ENCODE measurements at places on chromosomes 6 and 20.

DNA sequence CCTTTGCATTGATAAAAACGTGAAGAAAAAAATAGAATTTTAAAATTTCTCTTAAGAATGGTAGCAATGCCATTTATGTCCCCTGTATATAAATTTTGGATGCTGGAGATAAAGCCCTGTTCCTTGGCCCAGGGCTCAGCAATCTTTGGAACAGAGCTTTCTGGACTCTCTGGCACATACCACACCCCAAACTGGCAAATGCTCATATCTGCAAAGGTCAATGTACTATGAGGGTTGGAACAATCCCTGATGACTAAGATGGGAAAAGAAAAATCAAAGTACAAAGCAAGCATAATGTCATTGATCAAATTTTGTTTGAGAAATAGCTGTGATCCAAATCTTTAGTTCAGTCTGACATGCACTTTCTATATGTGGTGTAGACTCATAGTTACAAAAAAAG lies 158.1 kb upstream of the HCRTR2 start:
- DNase-seq, result no peak

GRCh38 chr20:40680161-40680959 lies 8.7 kb downstream of the MAFB start:
- DNase-seq, result no peak

DNA sequence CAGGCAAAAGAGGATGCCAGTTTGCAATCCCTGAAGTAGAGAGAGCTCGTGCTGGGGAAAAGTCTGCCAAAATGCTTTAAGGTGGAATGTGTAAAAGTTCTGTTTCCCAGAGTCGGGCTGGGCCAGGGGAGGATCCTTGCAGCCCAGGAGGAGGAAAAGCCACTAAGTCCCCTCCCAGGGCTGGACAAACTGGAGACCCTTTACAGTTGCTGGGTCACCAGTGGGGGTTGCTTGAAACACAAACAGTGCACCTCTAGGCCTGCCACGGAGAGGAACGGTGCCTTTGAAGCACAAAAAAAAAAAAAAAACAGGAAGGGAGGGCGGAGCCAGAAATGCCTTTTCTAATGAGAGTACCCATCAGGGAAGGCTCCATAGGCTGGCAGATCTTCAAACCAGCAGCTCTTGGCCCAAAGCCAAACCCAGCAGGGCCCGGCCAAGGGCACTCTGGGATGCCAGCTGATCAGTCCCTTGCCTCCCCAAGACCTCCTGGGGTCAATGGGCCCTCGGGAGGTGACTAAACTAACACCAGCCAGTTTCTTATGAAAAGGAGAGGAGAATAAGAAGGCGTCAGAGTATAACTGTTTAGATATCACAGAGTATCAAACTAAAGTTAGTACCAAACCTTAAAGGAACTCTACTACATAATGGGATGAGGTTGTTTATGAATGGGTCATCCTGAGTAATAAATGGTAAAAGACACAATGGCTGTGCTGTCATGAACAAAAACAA lies 23.7 kb downstream of the HLA-A start:
- peak; percentile 83 for DNase-seq

DNA sequence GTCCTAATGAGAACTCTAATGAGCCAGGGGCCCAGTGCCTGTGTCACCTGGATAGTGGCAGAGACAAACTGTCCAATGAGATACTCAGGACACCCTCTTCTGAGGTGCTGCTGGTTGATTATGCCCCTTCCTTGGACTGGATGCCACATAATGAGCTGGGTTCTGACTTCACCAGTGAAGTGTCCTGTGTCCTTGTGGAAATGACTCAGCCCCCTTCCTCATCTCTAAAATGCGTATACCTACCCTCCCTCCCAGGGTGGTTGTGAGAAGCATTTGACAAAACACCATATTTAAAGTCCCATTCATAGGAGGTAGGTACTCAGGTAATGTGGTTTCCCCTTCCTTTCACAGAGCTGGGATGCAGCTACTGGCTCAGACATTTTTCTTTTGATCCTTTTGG lies 28.4 kb upstream of the RNF24 start:
- no peak for DNase-seq

- DNase-seq, result no peak
These were observed 215.0 kb downstream of the THBS2 start for GRCh38 chr6:169038691-169039090.

DNA sequence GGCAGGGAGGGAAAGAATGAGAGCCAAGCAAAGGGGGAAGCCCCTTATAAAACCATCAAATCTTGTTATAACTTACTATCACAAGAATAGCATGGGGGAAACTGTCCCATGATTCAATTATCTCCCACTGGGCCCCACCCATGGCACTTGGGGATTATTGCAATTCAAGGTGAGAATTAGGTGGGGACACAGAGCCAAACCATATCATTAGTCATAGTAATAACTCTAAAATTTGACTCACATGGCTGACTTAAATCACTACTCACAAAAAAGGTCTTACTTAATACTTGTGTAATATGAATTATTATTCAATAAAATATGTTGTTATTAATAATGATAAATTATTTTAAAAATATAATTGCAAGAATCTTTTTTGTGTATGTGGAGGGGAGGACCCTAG lies 178.1 kb upstream of the TCF21 start:
- DNase-seq, result no peak

GRCh38 chr6:76004202-76004601 lies 68.3 kb downstream of the IMPG1 start:
- DNase-seq, result no peak

- no peak for DNase-seq
These were observed 34.5 kb upstream of the TSPYL1 start for GRCh38 chr6:116314218-116314617.

GRCh38 chr6:10411971-10412460 lies 2.9 kb downstream of the TFAP2A start:
- DNase-seq, result no peak

- DNase-seq, result no peak
These were observed 91.9 kb downstream of the MYLK4 start for GRCh38 chr6:2658788-2659187.

DNA sequence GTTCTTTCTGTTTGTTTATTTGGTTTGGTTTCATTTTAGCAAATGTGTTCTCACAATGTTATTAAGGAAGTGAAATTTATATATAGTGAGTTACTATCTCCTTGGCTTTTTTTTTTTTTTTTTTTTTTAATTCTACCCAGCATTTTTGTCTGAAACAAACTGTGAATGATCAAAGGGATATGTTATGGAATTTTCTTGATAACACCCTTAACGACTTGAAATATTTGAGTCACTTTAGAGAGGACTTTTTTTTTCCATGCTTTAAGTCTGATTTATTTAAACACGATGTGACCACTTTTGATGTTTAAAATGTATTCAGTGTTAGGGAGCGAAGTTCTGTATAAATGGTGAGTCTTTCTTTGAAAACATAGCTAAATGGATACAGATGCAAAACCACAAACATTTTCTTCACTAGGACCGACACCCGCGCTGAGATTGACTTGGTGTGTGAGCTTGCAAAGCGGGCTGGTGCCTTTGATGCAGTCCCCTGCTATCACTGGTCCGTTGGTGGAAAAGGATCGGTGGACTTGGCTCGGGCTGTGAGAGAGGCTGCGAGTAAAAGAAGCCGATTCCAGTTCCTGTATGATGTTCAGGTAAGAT lies 149.7 kb downstream of the MTHFD1L start:
- DNase-seq, result no peak

- DNase-seq, result no peak
These were observed 151.4 kb downstream of the BCAS1 start for GRCh38 chr20:53918949-53919361.

- DNase-seq, result no peak
These were observed 206.2 kb upstream of the TCF21 start for GRCh38 chr6:133682506-133683307.

DNA sequence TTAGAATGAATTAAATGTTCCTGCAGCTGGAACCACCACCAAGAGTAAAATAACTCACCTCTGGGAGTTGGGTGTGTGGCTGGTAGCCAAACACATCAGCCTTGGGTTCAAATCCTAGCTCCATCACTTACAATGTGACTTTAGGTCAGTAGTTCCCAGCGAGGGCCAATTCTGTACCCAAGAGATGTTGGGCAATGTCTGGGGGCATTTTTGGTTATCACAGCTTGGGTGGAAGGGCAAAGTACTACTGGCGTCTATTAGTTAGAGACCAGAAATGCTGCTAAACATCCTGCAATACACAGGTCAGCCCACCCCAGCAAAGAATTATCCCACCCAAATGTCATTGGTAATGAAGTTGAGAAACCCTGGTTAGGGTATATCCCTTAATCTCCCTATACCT lies 48.8 kb downstream of the SLC13A3 start:
- DNase-seq, result no peak

GRCh38 chr6:133698272-133698671 lies 190.6 kb upstream of the TCF21 start:
- no peak for DNase-seq

GRCh38 chr6:88004707-88005106 lies 42.9 kb upstream of the SPACA1 start:
- DNase-seq, result no peak

DNA sequence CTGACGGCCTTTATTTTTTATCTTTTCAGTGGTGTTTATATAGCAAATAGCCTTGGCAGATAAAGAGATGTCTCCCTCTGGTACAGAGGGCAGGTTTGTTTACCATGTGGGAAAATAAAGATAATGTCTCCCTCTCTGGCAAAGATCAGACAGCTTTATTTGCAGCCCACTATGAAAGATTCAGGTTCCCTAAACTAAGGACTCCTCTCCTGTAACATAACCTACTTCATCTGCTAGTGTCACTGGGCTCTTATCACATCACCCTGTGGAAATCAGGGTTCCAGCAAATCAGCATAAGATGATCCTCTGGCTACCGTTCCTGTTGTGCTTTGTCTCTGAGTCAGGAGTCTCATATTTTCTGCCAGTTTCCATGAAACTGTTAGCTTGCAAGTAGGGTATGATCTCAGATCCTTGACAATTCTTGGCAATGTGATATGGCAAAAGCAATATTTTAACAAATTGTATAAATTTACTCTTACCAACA lies 3.1 kb downstream of the FBXL4 start:
- DNase-seq, result no peak

GRCh38 chr20:7883309-7883708 lies 56.9 kb downstream of the HAO1 start:
- DNase-seq, result no peak

- DNase-seq, result no peak
These were observed 63.6 kb upstream of the SIRPA start for GRCh38 chr20:1831606-1832005.

DNA sequence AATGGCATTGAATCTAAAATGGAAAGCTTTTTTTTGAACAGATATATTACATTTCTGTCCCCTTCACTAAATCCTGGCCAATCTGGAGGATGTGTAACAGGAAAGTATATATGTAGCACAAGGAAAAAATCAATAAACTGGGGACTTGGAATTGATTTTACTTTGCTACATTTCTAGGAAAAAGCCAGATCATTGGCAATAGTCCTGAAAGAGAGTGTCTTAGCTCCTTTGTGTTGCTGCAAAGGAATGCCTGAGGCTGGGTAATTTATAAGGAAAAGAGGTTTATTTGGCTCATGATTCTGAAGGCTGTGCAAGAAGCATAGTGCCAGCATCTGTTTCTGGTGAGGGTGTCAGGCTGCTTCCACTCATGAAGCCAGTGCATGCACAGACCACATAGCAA lies 574.9 kb downstream of the HTR1B start:
- no peak for DNase-seq

DNA sequence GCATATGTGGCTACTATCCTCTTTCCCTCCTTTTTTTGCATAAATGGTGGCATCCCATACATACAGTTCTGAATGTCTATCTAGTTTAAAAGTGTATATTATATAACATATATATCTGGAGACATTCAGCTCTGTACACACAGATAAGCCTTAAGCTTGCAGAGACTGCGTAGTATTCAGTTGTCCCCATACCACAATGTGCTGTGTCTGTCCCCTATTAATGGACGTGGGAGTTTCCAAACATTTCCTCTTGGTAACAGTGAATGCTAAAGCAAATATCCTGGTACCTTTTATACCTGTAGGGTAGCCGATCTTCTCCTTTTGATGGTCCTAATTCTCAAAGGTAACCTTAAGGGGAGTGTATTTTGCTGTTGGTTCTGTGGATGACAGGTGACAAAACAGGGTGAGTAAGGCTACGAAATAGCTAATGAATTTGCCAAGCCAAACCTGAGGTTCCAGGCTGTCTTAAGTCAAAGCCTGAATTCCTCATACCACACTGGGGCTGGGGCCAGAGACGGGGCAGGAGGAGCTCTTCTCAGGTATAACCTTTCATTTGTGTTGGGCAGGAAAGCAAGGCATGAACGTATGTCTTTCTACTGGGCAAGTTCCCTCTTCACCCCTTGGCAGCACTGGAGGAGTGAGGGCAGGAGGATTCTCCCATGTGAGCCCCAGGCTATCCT lies 7.8 kb upstream of the C2 start:
- no peak for DNase-seq

GRCh38 chr20:21874921-21875320 lies 169.5 kb downstream of the PAX1 start:
- no peak for DNase-seq

DNA sequence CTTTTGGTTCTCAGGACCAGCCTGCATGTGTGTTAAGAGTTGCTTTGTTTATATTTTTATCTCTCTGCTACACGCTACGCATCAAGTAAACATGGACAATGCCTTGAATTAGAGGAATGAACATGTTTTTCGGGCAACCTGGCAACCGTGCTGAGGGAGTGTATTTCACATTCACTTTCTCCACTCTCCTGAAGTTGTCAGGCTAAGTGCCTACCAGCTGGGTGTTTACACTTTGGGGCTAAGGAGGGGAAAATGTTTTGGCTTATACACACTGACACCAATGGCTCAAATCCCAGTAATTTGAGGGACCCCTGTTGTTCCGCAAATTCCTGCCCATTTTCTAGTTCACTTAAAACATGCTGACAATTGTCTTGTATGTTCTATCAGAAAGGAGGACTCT lies 141.5 kb upstream of the PDE7B start:
- DNase-seq, result no peak

DNA sequence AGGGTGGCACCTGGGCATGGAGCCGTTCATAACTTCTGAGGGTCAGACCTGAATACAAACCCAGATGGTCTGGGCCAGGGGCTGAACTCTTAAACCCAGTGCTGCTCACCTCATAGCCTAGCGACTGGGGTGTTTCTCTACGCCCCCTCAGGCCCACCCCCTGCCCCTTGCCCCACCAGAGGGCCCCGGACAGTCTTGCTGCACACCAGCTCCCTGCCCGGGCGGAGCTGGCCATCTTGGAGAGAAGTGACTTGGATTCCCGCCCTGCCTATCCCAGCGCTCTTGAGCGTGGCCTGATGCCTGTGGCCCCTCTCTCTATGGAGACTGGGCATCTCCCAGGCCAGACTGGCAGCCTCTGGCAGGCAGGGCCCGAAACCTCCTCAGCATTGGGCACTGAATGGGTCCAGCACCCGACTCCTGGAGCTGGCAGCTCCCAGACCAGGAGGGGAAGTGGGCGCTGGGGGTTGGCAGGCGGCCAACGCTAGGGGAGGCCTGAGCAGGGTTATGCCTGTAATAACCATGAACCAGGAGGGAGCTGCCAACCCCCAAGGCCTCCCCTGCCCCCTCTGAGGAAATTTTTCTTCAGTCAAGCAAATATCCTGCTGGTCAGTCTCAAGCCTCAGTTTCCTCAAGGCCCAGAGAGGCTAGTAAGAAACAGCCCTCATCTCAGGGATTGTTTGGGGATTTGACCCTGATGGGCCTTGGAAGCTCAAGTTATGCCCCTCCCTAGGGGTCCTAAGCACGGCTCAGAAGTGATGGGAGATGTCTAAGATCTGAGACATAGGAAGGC lies 169.5 kb downstream of the VEGFA start:
- DNase-seq, result no peak

Measured in GF-D8 (cell line).